ENCODE measurements at places on chromosomes 2 and 18.

DNA sequence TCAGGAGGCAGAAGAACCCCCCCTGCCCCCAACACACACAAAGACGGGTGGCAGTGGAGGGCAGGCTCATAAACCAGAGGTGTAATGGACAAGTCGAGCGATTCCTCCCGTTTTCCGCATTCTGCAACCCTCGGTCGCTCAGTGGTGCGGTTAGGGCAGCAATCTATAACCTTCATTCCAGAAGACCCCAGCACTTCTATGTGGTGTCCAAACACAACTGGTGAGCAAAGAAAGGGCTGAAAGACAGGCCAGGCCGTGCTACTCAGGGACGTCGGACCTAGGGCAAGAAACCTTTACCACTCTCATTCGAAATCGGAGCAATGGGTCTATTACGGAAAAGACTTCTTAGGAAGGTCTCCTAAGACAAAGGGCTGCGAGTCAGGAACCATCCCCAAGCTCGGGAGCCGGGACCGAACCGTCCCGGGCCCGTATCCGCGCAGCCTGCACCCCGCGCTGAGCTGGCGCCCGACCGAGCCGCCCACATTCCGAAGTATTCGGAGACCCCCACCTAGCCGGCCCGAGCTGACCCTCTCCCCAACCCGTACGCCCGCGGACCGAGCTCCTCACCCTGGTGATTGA, 568 bp downstream of the ARL5A start:
- DNase-seq = no peak

DNA sequence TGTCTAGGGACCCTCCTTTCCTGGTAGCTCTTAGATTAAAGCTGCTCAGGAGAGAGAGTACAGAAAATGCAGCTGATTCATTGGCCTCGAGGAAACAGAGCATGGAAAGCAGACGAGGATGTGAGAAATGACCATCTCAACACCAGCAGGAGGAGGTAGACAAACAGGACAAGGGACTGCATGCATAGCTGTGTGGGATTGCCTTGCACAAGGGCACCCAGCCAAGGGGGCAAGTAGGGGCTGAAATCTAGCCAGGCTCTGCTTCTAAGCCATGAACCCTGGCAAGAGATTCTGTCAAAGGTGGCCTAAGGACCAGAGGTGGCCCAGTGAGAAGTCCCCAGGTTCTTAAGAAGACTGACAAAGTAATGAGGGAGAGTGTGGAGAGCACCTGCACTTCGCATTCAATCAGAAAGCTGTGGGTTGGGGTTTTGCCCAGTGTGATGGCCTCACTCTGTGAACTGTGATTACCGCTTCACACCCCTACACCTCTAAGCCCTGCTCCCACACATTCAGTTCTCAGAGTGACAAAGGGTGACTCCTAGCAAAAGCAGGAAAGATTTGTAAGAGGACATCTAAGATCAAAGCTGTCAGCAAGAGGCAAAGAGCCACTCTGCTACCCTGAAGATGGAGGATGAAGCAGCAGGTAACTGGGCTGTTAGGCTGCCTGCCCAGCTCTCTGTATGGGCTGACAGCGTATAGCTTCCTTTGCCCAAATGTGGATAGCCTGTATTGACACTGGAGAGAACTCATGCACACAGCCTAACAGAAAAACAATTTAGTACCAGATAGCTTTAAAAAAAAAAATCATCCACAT, 151.3 kb upstream of the PELI1 start:
- no peak for DNase-seq

- no peak for DNase-seq
These were observed 6.2 kb downstream of the KCNIP3 start for GRCh38 chr2:95303191-95303919.

DNA sequence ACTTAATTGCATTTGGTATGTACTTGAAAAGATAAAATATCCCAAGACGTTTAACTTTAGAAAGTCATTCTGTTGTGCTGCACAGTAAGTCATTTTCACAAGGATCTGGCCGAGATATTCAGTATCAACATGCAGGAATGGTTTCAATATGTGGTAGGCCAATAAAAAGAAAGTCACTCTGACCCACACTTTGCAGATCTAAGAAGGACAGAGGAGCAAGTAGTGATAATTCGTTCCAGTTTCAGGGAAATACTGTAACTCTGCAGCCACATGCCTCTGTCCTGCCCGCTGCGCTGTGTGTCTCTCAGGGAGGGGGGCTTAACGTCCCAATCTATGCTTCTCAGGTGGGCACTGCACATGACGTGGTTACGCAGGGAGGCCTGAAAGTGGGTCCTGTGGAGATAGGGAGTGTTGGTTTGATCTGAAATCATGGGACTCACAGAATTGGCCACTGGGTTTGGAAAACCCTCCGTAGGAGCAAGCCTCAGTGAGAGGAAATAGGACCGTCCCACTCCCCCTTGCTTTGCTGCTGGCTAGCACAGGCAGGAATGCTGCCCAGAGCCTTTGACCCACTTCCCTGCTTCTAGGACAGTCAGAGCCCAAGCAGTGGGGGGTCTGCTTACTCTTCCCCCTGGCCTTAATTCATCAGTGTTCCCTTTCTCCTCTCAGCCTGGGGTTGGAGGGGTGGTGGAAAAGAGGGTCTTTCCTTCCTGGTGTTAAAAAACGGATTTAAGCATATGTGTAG, 314.7 kb upstream of the SPRED2 start:
- DNase-seq = no peak

DNA sequence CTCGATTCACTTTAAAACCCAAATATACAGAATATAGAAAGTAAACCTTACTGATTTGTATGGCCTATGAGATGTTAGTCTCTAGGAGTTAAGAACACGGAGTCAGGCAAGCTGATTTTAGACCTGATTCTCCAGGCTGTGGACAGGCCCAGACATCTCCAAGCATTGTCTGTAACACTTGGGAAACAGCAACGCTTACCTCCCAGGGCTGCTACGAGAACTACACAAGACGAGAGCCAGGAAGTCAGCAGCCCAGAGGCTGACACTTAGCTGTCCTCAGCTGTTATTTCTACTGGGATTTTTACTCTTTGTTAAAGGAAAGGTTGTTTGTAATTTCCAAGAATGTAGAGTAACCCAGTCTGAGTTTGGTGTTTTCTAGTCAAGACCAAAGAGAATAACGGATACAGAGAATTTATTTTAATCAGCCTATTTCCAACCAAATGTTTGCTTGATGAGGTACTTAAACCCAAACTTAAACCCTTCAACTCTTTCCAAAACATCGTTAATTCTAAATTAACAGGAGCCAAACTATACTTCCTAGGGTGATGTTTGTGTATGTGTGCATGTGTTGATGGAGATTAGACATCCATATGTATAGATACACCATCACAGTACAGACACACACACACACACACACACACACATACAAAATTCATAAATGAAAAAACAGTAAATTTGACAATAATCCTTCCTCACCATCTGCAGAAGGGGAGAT, 123.4 kb downstream of the LAMA1 start:
- DNase-seq = no peak

DNA sequence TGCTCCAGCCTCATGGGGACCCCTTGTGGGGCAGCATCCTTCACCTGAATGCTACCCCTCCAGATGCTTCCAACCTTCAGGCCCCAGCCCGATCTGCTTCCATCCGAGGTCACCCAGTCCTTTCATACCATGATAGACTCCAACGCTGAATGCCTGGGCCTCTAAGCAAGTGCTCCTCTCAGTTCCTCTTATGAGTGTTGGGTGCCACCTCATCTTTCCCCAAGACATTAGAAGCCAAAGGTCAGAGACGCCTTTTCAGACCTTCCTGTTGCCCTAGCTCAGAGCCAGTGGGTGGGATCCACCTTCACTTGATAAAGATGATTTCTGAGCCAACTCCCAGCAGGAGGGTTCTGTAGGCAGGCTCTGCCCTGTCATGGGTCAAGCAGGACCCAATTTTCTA, 174.5 kb upstream of the MGAT5 start:
- no peak for DNase-seq

GRCh38 chr2:112995346-112995920, 9.8 kb upstream of the IL36A start:
- no peak for DNase-seq

- no peak for DNase-seq
These were observed 11.4 kb downstream of the SERPINB5 start for GRCh38 chr18:63488160-63488559.

- DNase-seq = no peak
These were observed 1589.1 kb upstream of the ZEB2 start for GRCh38 chr2:146108993-146109392.

GRCh38 chr2:197539734-197540133, 23.9 kb downstream of the MOB4 start:
- DNase-seq = no peak

GRCh38 chr18:70464343-70465114, 175.7 kb downstream of the SOCS6 start:
- DNase-seq = peak; percentile 43

GRCh38 chr2:36634981-36635597, 37.1 kb upstream of the FEZ2 start:
- no peak for DNase-seq

- peak; percentile 100 for DNase-seq
These were observed 401.4 kb downstream of the NBAS start for GRCh38 chr2:15159751-15160177.
